ENCODE measurements at places on chromosomes 2 and 18. TPM values are rescaled to one million over a fixed set of nuclear protein-coding genes. Genes with fewer than 3 reads are reported as not detected.

Gene FZD7
- total RNA-seq = 42.8 TPM

Gene ACADL
- total RNA-seq = 4.7 TPM

Gene DCDC2C
- not detected for total RNA-seq

Gene GPR35
- 1.0 TPM for total RNA-seq

Measured in skeletal muscle tissue (tissue), 5 donors.